ENCODE measurements at places on chromosomes 12 and 14.

- DNase-seq, result no peak
These were observed 421.1 kb downstream of the DPF3 start for GRCh38 chr14:72472845-72473244.

- DNase-seq, result no peak
These were observed 7.8 kb downstream of the P2RX4 start for GRCh38 chr12:121217761-121218160.

DNA sequence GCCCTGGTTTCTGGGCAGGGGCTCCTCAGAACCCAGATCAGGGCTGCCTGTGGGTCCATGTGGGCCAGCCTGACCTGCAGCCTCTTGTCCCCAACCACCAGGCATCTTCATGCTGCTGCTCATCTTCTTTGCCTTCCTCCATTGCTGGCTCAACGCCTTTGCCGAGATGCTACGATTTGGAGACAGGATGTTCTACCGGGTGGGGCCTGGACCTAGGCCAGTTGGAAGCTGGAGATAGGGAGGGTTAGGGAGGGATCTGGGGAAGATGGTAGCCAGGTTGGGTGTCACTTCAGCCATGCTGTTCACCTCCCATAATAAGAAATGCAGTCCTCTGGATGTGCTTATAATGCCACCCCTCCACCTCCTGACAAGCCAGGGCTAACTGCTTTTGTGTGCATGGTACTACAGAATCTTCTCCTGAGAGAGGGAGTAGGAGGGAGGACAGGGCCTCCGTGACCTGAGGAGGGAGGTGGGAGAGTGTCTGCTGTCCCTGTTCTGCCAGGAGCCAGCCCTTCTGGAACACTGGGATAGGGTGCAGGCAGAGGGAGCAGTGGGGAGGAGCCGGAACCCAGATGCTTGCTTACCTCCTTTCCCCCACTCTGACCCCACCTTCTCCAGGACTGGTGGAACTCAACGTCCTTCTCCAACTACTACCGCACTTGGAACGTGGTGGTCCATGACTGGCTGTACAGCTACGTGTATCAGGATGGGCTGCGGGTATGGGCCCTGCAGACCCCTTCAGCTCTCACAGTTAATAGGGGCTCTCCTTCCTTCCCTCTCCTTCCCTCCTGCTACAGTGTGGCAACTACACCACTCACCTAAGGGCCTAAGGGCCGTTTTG lies 17.6 kb downstream of the SOAT2 start:
- DNase-seq, result no peak

- DNase-seq, result no peak
These were observed 23.8 kb upstream of the ATP5MC2 start for GRCh38 chr12:53699678-53700025.

DNA sequence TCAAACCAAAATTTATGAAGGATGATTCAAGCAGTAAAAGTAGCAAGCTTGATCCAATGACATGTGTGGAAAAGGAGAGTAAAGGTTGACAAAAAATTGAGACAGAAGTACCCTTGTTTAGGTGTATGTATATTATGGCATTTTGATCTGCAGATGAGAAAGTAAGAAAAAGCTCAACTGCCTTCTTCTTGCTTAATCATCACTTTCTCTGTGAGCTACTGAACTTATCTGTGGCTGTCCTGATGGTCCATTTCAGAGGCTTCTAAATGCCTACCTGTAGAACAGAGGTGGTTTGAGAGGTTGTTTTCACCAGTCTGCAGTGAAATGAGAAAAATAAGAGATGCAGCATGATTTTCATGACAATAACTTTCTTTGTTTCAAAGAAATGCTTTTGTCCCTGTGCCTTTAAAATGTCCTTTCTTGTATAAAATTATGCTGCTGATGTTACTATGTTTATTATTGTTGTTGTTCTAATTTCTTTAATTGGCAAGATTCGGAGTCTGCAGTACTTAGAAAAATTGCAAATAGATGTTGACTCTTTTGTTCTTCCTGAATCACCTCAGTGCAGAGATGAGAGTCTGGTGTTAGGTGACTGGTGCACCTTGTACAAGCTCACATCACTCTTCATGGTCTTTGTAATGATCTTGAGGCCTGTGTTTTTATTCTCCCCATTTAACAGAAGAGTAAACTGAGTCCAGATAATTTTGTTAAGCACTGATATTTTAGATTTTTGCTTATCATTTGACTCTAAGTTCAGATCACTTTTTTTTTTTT lies 821.9 kb downstream of the VRK1 start:
- no peak for DNase-seq

- no peak for DNase-seq
These were observed 86.5 kb downstream of the CAND1 start for GRCh38 chr12:67355428-67356379.

GRCh38 chr12:121131941-121132341 lies 735 bp upstream of the P2RX7 start:
- DNase-seq, result peak; percentile 21

DNA sequence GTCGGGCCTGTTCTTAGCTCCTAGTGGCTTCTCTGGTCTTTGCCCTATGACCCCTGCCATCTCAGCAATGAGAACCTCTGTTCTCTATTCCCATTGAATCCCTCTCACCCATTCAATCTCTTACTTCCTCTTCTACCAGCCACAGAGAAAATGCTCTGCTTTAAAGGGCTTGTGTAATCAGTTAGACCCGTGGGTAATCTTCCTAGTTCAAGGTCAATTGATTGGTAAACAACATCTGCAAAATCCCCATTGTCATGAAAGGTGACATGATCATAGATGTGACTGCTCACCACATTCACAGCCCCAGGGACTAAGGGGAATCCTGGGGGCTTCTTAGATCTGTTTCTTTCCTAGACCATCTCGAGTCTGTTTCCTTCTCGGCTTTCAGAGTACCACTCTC lies 7.2 kb upstream of the CCDC197 start:
- DNase-seq, result no peak

- no peak for DNase-seq
These were observed 720.9 kb upstream of the TBX3 start for GRCh38 chr12:115404761-115405470.

- DNase-seq, result no peak
These were observed 97.1 kb upstream of the PLEKHG7 start for GRCh38 chr12:92605621-92606170.

DNA sequence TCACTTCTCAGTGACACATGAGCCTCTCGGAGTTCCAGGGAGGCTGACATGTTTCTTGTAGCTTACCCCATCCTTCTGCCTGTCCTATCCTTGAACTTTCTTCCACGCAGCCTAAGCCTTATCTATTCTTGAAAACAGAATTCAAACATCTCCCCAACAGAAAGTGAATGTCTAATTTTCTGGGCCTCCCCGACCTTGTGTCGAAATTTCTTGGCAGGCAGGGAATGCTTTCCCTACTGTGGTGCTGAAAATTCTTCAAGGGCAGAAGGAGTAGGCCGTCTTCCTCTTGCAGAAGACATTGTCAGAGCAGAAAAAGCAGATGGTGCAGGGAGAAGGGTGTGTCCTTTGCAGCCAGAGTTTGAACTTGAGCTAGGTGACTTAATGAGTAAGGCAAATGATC lies 63.0 kb upstream of the TCL1B start:
- DNase-seq, result no peak

- no peak for DNase-seq
These were observed 155.3 kb upstream of the CCDC196 start for GRCh38 chr14:66330916-66331315.

DNA sequence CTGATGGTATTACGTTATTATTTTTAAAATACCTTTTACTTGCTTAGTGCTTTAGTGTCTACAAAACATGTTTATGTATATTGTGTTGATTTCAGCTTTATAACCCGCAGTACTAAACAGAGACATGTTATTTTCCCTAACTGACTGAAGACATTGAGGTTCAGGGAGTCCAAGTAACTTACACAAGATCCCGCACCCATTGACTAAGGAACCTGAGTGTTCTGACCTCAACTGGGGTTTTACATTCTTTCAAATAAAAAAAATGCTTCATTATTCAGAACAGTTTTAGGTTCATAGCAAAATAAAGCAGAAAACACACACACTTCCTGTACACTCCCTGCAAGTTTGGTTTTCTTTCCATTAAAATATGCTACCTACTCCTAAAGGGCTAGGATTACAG lies 60.4 kb upstream of the METAP2 start:
- no peak for DNase-seq

DNA sequence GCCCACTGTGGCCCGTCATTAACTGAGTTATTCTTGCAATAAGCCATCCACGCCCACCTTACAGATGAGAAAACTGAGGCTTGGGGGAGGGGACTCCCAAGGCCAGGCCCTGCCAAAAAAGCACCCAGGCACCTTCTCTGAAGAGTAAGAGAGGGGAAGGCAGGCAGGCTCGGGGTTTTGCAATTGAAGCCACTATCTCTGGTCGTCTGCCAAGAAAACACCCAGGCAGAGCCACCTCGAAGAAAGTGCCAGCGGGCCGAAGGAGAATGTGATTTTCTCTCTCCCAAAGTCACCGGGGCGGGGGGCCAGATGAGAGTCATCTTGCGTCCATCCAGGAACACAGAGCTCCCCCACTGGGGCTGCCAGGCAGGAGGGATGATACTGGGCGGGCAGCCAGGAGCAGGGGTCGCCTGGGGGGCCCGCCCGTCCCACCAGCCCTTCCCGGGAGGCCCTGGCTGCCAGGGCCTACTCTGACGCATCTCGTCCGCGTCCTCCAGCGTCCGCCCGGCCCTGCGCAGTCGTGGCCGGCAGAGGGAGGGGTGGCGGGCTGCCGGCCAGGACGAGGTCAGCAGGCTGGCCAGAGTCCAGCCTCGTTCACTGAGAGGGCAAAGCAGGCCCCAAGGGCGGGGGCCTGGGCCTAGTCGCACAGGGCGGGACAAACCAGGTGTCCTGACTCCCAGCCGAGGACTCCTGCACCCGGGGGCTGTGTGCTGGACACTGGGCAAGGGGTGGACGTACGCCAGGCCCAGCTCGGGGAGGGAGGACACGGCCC lies 74.3 kb downstream of the RFLNA start:
- DNase-seq, result peak; percentile 76

GRCh38 chr14:43651185-43651787 lies 855.8 kb downstream of the FSCB start:
- no peak for DNase-seq

DNA sequence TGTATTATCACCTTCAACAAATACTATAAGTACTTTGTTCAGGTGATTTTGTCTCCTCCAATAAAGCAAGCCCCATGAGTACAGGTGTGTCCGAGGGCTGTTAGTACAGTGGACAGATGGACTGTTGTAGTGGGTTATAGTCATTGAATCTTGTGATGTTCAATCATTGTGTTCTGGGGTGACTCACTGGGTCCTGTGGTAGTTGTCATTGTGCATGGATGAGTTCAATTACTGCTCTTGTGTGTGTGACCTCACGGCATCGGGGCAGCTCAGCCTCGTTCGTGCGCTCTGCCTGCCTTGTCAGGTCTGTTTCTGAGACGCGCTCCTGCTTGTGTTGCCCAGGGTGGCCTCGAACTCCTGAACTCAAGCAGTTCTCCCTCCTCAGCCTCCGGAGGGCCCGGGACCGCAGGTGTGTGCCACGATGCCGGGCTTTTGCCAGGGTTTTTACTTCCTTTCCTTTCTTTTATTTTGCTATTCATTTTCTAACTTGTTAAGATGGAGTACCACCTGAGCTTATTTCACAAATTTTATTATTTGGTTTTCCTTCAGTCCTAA lies 72.2 kb downstream of the DDX51 start:
- DNase-seq, result no peak

DNA sequence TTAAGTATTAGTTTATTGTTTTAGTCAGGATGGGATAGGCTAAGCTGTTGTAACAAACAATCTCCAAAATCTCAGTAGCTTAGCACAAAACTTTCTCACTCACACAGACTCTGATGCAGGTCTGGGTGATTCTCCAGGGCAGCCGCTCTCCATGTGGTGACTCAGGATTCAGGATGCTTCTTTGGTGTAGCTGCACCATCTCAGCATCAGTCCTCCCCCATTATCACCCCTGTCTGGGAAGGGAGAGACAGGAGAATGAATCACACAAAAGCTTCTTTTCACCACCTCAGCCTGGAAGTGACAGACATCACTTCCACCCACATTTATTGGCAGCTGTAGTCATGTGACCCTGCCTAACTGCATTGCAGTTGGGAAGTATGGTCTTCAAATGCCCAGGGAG lies 142.3 kb downstream of the DICER1 start:
- DNase-seq, result no peak

- no peak for DNase-seq
These were observed 10.8 kb upstream of the OR11G2 start for GRCh38 chr14:20179880-20180279.

- DNase-seq, result no peak
These were observed 19.2 kb downstream of the PPTC7 start for GRCh38 chr12:110563702-110564470.

DNA sequence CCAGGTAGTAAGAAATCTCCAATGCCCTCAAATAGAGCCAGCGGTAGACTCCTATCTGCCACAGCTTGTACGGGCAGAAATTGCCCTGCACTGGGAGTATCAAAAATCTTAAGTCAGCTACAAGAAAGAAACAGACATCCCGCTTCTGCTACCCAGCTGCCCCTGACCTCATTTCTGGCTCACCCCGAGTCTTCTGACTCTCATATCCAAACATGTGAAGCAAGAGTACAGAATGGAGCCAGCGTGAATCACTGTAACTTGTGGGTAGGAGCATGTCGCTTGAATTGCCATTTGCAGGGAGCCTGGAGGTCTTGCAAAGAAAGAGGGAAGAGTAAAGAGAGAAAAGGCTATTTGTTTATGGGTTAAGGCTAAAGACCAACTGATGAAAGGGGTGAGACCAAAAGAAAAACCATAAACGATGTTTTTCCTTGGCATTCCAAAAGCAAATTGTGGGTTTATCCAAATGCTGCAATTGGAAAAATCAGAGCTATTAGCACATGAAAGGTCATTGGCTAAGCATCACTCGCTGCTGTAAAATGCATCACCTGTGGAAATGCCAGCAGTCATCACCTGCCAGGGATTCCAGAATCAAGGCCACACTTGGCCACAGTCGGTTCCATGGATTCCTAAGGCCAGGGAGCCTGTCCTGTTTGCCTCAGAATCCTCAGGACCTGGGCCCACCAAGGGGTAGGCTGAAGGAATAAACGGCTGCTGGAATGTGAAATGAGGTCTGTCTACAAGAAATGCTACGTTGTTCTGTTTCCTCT lies 86.6 kb downstream of the FOXN3 start:
- DNase-seq, result no peak

- DNase-seq, result no peak
These were observed 207.6 kb upstream of the PDZRN4 start for GRCh38 chr12:40980427-40980961.

DNA sequence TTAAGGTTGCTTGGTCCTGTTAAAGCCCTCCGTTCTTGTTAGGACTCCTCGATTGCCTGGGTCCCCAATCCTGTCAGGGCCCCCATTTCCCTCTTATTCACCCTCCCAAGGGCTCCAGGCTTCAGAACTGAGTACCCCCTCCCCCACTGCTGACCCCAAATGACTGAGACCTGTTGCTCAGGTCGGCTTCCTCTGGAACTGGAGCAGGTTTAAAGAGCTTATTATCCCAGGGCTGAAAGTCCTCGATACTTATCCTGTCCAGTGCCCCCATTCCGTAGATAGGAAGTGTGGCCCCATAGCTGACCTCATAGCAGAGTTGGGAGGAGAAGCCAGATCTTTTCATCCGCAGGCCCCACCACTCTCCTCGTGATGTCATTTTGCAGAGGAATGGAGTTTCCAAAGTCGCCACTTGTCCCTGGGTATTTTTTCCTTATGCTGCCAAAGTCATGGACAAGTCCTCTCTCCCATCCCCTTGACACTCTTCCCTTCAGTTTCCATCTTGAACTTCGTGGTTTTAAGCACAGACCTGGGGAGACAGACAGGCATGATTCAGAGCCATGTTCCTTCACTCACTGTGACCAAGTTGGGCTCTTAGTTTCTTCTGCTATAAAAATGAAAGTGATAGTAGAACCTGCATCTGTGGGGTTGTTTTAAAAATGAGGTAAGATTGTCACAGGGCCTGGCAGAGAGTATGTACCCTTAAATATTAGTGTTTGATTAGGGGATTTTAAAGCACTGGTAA lies 1.2 kb downstream of the USP30 start:
- no peak for DNase-seq

GRCh38 chr14:63981569-63981968 lies 128.8 kb downstream of the SYNE2 start:
- no peak for DNase-seq
